ENCODE measurements at places on chromosomes 2 and 18.

GRCh38 chr2:150750720-150751119, 263.3 kb upstream of the RND3 start:
- no peak for DNase-seq

DNA sequence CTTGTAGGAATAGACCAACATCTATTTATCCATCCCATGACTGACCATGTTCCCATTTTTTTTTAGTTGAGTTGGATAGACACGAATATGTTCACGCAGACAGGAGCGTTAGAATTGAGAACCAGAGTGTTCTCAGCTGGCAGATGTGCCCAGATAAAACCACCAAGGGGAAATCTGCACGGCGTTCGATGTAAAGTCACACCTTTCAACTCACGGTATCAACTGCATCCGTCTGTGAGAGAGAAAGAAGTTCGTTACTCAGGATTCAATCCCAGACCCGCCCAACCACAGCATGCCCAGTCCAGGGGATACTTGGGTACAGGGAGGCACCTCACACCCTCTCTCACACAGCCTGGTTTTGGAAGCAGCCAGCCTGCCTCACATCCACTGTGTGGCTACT, 26.1 kb downstream of the MAL start:
- no peak for DNase-seq

- no peak for DNase-seq
Measured at GRCh38 chr2:193980599-193980998, 1676.4 kb upstream of the SLC39A10 start.

GRCh38 chr2:144539289-144539782, 19.4 kb upstream of the ZEB2 start:
- no peak for DNase-seq

- DNase-seq: no peak
Measured at GRCh38 chr2:18169121-18169892, 290.8 kb downstream of the KCNS3 start.

DNA sequence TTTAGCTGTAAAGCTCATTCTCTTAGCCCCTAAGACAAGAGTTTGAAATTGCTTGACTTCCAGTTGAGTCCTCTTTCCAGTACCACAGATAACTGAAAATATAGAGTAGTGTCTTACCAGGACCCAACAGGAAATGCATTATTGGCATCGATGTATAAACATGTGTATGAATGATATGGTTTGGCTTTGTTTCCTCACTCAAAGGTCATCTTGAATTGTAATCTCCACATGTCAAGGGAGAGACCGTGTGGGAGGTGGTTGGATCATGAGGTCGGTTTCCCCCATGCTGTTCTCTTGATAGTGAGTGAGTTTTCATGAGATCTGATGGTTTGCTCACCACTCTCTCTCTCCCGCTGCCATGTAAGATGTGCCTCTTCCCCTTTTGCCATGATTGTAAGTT, 745.0 kb downstream of the TMEM182 start:
- no peak for DNase-seq

DNA sequence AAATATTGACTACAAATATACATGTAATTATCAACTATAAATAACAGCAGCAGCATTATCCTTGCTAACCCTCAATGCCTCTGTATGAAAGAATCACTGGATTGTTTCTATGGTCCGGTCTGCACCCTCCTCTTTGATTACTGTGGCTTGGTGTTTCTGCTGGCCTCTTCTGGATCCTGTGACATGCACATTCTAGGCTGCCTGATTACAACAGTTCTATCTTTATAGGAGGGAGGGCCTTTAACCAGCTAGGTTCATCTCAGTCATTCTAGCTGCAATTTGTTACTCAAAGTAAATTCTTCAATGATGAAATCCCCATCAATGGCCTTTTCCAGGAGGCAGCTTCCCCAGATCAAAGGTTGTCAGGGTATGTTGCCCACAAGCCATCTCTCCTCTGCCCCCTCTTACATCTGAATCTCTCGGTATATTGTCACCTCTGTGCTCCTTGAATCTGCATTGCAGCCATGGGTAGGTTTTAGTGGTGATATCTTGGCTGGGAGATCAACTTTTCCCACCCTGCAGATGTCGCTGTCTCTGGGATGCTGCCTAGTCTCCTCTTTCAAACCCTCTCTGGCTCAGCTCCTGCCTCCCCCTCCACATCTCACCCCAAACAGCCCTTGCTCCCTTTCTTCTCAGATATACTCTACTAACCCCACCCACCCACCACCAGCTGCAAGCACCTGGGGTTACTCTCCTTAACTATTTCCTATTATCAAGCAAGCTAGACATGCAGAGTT, 106.2 kb upstream of the BZW1 start:
- DNase-seq: no peak

DNA sequence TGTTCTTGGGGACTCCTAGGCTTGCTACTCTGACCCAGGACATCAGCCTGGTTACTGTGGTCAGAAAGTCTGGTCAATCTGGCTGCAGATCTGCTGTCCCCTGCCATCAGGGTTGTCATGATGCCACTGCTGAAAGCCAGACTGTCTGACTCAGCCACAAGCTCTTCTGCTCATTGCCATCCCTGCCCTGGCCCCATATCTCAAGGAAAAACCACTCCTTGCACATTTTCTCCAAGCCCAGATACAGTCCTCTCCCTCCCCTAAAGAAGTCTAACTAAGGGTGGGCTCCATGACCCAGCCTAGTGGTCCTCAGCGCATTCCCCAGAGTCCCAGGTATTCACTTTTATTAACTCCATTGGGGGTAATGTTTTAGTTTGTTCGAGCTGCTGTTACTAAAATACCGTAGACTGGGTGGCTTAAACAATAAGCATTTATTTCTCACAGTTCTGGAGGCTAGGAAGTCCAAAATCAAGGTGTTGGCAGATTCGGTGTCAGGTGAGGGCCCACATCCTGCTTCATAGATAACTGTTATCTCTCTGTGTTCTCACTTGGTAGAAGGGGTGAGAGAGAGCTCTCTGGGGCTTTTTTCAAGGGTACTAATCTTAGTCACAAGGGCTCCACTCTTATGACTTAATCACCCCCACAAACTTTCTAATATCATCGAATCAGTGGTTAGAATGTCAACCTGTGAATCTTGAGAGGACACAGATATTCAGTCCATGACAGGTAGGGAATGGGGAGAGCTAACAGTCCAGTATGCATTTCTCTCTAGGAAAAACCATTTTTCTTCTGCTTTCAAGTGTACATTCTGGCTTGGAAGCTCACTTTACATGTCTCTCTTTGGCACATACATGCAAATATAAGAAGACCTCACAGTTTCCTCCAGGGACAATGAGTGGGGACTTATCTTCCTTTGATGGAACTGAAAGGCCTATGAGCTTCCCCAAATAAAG, 94.8 kb upstream of the CXCR4 start:
- DNase-seq: no peak

DNA sequence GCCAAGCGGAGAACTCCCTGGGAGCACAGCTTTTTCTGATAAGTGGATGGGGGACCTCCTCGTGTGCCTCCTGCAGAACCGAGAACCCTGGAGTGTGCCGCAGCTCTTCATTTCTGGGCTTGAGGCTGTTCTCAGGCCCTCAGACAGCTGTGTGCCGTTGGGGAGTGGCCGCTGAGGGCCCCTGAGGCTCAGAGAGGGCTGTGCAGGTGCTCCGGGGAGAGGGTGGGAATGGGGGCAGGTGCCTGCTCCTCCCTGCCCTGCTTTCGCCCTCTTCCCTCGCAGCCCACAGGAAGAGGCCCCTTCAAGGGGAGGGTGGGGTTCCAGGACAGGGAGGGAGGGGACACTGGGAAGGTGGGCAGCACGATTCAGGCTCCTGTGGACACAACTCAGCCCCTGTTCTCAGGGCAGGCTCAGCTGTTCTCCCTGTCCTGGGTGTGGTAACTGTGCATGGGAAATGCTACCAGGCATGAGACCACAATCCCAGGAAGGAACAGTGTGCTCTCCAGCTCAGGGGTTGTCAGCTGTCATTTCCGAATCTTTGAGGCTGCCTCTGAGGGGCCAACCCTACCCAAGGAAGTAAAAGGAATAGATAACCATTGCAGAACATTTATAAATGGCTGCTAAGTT, 11.3 kb downstream of the LCT start:
- no peak for DNase-seq

DNA sequence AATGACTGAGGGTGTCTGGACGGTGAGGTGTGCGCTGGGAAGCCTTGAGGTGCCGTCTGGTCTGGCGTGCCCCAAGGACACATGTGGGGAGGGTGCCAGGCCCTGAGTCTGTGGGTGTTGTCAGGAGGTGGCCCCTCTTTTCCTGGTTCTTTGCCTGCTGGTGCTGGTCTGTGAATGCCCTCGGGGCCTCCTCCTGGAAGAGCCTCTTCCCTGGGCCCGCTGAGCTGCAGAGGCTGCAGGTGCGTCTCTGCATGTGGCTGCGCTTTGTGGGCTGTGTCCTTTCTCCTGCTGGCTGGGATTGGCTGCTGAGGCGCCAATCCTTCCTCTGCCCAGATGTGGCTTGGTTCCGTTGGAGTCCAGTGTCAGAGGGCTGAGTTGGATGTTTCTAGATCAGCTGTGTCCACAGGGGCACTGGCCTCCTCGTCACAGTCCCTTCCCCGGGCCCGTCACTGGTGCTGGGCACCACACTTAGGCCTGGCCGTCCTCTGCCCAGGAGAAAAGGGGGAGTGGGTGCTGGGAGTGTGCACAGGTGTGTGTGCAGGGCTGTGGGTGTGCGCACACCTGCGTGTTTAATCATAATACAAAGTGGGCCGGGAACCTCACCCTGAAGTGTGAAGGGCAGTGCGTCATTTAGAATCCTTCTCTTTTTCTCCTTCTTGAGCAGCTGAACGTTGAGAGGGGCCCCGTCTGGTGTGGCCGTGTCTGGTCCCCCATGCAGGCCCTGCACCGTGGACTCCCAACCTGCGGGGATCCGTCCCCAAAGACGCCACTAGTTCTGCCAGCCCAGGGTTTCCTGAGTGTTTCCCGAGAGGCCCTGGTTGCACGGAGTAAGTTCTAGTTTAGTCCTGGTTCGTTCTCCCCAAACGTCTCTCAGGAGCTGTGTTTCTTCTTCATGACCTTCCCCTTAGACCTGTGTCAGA, 35.5 kb downstream of the RTP5 start:
- no peak for DNase-seq
